ENCODE measurements at places on chromosomes 5 and 9. TPM values are rescaled to one million over a fixed set of nuclear protein-coding genes. Genes with fewer than 3 reads are reported as not detected.
A peak's percentile ranks its signal among the peaks of the same experiment; 100 is the strongest.

Gene LYSMD3
- total RNA-seq, result 11.6 TPM

Gene HSD17B4
- total RNA-seq, result 92.3 TPM

Gene TRIM7
- 1.4 TPM for total RNA-seq

Gene GABRA6
- not detected for total RNA-seq

Gene PGM5
- total RNA-seq, result not detected

Gene ZNF879
- total RNA-seq, result 2.1 TPM

Gene GARIN3
- 0.79 TPM for total RNA-seq

Gene STARD4
- 55.3 TPM for total RNA-seq

Gene IFNA10
- not detected for total RNA-seq

DNA sequence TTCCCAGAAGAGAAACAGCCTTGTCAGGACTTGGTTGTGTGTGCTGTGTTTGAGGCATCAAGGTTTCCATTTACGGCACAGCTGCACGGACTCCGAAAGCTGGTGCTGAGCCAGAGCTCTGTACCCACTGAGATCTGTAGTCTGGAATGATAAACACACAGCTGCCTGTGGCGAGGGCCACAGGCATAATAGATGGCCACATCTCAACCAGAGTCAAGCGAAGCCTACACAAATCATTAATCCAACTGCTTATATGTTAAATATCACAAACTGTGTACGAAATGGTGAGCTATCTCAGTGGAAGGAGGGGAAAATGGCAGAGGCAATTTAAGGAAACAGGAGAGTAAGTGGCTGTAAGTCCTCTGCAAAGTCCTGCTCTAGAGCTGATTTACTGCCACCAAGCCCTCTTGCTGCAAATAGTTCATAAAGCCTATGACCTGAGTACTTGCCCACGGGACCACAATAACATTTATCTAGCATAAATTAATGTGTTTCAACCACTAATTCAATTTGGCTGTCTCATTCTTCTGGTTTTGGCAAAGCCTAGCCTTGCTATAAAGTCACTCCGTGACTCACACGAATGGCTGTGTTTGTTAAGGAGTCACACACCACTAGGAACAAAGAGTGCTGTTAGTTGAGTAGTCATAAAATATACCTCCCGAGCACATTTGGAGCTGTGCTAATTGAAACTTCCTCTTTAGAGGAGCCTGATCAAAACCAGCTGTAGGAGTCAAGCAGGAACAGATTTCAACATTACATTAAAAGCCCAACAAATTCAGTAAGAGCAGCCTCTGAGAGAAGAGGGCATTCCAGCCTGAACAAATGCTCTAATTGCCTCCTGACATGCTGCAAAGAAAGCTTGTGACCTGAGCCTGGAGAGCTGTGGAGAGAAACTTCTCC, 738.6 kb upstream of the ZNF608 start:
- no peak overlapping the region for H3K27ac ChIP-seq
- no peaks in the 10 kb centered on the region for H3K27me3 ChIP-seq
- H3K4me3 ChIP-seq, result no peak overlapping the region
- DNase-seq, result no peak
- H3K36me3 ChIP-seq, result no peaks in the 10 kb centered on the region

GRCh38 chr5:138354926-138355378, 2.5 kb downstream of the KDM3B start:
- peak overlapping the region; percentile 96 for H3K27ac ChIP-seq
- peaks cover 15% of the 10 kb centered on the region for H3K36me3 ChIP-seq
- H3K4me3 ChIP-seq, result peak overlapping the region; percentile 99
- H3K27me3 ChIP-seq, result no peaks in the 10 kb centered on the region
- peak; percentile 80 for DNase-seq
- H3K4me1 ChIP-seq, result peaks cover 48% of the 10 kb centered on the region

GRCh38 chr9:133991964-133992779, at the start of gene VAV2:
VAV2 (minus strand) TSS chr9:133992324; CDS start chr9:133992278, 46 bp downstream.
- peak within 1 kb of the TSS; percentile 61 for H3K4me3 ChIP-seq
- no peak within 1 kb of the TSS for H3K27ac ChIP-seq
- peak; percentile 63 for DNase-seq

DNA sequence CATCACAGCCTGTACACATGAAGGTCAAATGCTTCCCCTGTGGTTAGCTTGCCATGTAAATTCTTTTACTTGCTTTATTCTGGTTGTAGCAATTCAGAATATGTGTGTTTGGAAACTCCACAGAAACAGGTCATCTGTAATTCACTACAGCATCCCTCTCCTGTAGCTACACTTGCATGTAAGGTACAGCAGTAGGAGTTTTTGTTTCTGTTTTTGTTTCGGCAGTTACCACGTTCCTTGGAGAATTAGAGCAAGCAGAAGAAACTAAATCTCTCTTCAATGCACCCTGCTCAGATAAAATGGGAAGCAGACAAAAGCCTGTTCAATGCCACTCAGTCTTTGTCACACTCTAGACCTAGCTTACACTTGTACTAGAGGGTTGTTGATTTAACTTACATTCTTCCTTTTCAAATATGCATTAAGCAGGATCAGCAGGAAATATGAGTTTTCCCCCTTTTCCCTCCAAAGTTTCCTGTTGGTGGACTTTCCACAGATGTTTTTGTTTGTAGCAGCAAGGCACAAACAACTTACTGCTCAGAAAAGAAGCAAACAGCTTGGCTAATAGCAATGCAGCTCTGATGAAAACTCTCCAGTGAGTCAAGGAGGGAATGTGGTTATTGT, 80.9 kb downstream of the YIPF5 start:
- no peak for DNase-seq
- H3K27ac ChIP-seq, result no peak overlapping the region
- no peaks in the 10 kb centered on the region for H3K36me3 ChIP-seq
- H3K4me1 ChIP-seq, result no peaks in the 10 kb centered on the region

DNA sequence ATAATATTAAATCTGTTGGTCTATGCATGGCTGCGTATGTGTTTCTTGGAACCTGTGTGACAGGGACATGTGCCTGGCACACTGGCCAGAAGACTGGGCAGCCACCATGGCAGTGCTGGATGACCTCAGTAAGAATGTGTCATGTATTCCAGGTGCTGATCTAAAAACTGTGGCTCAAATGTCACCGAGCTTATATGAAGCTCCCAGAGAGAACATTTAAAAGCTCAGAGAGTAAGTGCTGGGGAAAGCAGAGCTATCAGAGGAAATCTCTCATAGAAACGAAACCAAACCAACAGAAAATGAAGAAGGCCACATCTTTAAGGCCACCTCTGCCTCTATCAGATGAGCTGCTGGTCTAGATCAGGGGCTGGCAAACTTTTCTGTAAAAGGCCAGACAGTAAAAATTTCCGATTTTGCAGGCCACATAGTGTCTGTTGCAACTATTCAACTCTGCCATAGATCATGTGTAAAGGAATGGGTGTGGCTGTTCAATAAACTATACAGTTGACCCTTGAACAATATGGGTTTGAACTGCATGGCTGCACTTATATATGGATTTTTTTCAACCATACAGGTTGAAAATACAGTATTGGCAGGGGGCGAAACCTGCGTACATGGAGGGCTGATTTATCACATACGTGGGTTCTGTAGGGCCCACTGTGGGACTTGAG, 31.8 kb downstream of the TSTD2 start:
- DNase-seq, result no peak
- H3K27ac ChIP-seq, result no peak overlapping the region
- H3K27me3 ChIP-seq, result no peaks in the 10 kb centered on the region
- H3K36me3 ChIP-seq, result peaks cover 15% of the 10 kb centered on the region
- no peak overlapping the region for H3K4me3 ChIP-seq

GRCh38 chr5:32618962-32619361, 33.6 kb downstream of the SUB1 start:
- H3K36me3 ChIP-seq, result no peaks in the 10 kb centered on the region
- DNase-seq, result no peak
- H3K4me3 ChIP-seq, result no peak overlapping the region
- H3K27me3 ChIP-seq, result no peaks in the 10 kb centered on the region
- H3K4me1 ChIP-seq, result no peaks in the 10 kb centered on the region

GRCh38 chr5:173832386-173832785, 55.8 kb upstream of the CPEB4 start:
- DNase-seq, result no peak
- H3K27ac ChIP-seq, result no peak overlapping the region

Data from activated CD4-positive, alpha-beta T cell treated with anti-CD3 and anti-CD28 coated beads for 36 hours (primary cell).